ENCODE measurements at places on chromosomes 13 and 19.

DNA sequence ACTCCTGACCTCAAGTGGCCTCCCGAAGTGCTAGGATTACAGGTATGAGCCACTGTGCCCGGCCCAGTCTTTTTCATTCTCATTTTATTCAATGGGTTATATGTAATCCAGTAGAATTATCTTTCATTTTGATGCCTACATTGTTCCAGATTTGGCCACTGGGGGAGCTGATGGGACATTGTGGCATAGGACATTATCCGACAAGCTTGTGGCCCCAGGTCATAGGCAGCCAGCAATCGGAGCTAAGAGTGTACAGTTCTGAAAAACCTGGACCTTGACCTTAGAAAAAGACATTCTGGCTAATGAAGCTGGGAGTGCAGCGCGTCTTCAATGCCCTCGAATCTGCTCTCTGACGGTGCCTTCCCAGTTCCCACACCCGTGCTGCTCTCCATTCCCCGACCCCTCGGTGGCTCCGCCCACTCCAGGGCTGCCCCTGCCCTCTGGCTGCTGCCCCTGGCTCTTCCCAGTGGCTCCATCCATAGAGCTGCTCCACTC, 108.7 kb downstream of the TEX29 start:
- peak; percentile 71 for DNase-seq

- DNase-seq, result no peak
Measured at GRCh38 chr13:33472446-33472845, 186.9 kb upstream of the STARD13 start.

- no peak for DNase-seq
Measured at GRCh38 chr13:65378484-65378883, 1851.7 kb downstream of the PCDH9 start.

GRCh38 chr13:49356223-49356622, 87.6 kb downstream of the CAB39L start:
- DNase-seq, result no peak

DNA sequence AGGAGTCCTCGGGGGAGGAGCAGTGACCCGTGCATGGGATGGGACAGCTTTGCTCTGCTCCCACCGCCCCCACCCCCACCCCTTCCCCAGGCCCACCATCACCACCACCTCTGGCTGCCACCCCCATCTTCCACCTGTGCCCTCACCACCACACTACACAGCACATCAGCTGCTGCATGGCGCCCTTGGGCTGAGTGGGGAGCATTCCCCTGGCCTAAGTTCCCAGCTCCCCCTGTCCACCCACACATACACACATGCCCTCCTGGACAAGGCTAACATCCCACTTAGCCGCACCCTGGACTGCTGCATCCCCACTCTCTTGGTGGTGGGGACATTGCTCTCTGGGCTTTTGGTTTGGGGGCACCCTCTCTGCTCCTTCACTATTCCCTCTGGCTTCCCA, 46.2 kb upstream of the SGCG start:
- no peak for DNase-seq

DNA sequence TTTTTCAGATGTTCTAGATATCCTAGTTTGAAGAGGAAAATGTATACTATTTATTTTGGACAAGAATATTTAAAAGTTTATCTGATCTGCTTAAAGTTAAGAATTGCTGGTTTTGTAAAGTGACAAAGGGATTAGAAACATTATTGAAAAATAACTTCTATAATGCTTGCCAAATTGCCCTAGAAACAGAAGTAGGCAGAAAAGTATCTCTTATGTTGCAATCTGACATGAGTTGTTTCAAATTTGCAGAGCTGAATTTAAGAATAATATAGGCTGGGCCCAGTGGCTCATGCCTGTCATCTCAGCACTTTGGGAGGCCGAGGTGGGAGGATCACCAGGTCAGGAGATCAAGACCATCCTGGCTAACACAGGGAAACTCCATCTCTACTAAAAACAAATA, 777.1 kb downstream of the LIG4 start:
- DNase-seq, result no peak

DNA sequence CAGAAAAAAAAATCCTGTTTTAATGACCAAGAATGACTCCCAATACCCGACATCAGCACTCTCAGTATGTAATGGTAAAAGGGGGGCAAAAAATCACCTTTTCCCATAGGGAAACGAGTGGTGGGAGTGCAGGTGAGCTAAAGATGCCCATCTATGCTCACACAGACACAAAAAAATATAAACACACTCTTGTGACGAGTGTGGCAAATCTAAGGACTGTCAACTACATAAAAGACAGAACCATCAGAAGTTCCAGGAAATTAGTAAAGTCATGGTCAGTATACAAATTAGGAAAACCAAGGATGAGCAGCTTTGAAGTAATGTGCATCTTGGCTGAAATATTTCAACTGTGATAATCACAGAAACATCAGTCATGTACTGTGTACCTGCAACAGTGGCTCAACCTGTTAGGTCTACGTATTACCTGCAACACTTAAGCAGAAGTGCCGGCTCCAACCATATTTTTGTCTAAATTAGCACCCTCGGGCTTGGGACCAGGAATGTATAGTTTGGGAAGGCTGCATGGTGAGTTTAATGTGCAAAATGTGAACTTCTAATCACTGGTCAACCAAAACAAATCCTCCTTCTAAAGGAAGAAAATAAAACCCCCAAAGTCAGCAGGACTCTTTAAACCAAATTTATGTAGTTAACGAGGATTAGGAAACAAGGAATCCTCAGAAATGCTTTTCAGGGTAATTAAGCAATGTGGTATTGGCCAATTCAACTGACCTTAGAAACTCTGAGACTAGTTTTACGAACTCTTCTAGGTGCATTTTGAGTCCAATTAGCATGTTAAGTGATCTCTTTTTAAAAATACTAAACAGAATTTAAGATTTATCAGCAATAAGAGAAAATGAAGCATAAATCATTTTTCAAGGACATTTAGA, 24.3 kb downstream of the ANKRD10 start:
- no peak for DNase-seq
